Frontal cortex (tissue), 4 donors: ENCODE measurements at places on chromosomes 4 and X.
A peak's percentile ranks its signal among the peaks of the same experiment; 100 is the strongest.

DNA sequence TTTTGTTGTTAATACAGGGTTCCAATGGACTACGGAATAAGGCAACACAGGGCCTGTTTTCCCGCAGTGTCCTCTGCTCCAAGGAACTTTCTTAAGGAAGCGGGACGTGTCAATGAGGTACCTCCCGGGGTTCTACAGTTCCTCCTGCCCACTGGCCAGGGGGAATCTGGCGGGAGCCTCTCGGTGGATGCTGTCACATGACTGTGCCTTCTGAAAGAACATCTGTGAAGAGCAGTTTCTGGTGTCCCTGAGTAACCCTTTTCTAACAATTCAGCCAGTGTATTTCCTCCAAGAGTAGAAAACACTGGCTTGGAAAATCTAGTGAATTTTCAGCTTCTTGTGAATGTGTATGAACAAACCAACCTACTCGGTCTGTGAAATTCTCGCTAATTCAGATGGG lies 32.7 kb downstream of the MFAP3L start:
- no peak for DNase-seq

DNA sequence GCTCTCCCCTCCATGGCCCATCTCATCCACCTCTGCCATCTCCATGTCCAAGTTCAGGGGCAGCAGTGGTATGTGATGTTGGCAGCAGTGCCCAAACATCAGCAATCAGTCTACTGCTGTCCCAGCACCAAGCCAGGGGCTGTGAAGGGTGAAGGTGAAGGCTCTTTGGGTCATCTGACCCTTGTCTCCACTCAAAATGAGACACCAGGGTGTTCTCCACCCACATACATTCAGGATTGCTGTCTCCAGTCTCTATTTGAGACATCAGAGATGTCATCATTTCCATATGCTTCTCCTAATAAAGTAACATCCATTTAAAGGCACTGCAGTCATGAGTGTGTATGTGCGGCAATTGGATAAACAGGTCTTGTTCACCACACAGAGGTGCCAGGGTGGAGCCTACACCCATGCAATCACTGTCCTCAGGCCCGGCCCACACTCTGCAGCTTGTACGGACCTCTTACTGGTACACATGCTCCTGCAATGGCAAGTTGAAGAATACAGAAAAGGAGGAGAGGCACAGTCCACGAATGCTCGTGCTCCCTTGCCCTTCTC lies 22.2 kb downstream of the MAML3 start:
- no peak for DNase-seq

DNA sequence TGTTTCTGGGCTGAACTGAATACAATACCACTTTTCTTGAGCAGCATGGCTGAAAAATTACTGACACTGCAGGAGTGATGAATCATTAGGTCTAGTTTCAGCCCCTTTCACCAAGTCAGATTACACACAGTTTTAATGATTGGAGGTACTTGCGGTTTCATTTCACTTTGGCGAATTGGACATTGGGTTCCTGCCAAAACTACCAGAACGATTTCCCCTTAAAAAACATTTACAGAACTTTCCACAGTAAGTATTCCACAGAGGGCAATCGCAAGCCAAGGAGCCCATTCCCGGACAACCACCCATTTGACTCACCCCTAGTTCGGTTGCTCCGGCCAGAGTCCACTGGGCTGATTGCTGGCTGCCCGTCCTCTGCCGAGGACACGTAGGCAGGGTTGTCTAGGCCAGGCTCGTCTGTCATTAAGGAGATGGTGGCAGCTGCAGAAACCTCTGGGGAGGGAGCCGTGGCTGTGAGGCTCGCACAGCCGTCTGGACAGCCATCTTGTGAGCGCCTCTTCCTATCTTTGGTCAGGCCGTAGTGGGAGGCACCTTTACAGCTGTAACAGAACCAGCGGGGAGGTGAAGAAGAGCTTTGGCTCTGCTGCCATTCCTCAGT lies 83.5 kb downstream of the LNX1 start:
- no peak for DNase-seq

GRCh38 chr4:84389406-84389805 lies 109.7 kb downstream of the NKX6-1 start:
- DNase-seq, result no peak

DNA sequence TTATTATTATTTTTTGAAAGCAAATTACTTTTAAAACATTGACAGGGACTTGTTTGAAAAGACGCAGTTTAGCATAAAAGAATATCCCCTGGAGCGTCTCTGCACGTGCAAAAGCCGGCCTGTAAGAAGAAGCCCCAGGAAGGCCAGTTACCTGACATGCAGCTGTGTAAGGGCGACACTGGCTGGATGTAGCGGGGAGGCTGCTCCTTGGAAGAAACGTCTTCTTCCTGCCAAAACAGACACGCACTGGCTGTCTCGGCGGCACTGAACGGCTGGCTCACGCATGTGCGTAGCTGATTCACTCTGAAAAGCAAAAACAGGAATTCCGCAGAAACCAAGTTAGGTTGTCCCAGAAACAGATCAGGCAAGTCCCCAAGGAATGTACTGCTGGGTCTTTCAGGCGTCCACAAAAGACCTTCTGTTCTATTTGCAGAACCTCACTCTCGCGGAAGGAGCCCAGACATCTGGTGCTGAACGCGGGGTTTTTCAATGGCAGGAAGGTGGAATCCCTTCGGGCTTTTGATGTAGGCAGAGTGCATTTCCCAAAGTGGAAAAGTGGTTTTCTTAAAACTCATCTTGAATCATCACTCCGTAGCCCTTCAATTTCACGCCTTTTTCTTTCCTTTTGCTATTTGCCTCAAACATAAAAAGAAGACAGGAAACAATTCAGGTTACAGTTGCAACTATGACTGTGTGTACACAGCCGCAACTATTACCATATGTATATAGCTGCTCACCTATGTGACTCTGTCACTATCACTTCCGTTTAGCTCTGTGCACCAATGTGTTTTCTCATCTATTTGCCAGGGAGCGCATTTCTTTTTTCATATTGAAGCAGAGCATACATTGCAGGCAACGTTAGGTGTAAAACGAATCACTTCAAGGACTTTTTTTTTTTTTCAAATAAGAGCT lies 38.1 kb upstream of the ARSH start:
- DNase-seq, result no peak

- DNase-seq, result no peak
Measured at GRCh38 chr4:993111-994029, at the start of gene SLC26A1. SLC26A1 (minus strand) TSS chr4:993404; CDS start chr4:991703, 1,701 bp downstream.

DNA sequence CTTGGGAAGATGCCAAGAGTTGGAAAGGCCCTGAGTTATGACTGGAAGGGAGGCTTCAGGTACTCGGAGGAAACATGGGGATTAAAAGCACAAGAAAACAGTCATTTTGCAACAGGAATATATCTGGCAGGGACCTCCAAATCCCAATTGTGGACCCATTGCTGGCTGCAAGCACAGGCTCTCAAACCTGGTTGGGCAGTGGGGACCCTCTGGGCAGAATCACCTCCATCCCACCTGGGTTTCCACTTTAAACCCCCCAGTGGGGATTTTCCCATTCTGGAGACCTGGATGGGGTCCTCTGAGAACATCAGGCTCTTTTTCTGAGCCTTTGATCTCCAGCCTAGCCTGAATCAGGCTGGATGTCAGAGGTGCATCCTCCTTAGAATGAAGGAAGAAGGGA lies 177.8 kb downstream of the ASMT start:
- DNase-seq, result no peak

DNA sequence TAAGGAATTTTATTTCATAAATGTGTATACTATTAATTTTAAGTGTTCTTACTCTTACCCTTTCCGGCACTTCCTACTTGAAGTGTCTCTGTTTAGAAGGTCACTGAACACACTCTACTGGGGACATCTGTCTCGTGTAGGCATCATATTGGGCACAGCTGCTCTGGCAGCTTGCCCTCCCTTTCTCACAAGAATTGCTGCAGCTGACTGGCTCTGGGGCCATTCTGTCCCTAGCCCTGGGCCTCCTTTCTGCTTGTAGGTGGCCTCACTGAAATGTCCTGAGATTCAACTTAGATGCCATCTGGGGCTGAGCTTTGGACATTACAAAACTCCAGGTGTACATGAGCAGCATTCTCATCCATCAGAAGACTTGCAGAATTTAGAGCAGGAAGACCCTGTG lies 49.6 kb downstream of the SMAD1 start:
- DNase-seq, result peak; percentile 18

GRCh38 chrX:39162322-39162735 lies 361.1 kb downstream of the MID1IP1 start:
- peak; percentile 16 for DNase-seq

- DNase-seq, result peak; percentile 65
Measured at GRCh38 chr4:54658252-54659093, 716 bp downstream of the KIT start.

GRCh38 chr4:53914313-53915016 lies 149.9 kb downstream of the CHIC2 start:
- DNase-seq, result no peak

GRCh38 chr4:76090241-76090691 lies 15.8 kb downstream of the ART3 start:
- DNase-seq, result no peak

DNA sequence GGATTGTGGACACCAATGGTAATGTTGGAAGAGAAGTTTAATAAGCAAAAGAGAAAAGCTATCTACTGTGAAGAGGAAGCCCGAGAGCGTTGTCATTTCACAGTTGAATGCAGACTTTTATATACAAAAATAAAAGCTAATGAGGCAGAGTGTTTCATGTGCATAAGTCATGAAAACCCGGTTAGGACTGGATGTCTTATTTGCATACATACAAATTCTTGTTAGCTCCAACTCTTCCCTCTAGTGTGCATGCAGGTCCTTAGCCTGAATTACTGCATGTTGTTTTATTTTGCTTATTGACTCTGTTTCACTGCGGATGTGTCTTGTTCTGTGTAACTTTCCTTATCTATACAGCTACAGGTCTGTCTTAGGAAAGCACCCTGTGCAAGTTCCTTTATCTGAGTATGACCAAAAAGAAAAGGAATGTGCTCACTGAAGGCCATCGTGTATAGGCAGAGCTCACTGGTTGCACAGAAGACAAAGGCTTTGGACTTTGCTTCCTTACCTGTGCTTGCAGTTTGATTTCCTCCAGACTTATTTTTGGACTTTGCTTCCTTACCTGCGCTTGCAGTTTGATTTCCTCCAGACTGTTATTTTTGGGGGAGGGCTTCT lies 25.1 kb upstream of the UGT2B11 start:
- DNase-seq, result no peak

GRCh38 chrX:117407449-117408150 lies 709.0 kb downstream of the KLHL13 start:
- DNase-seq, result no peak

GRCh38 chrX:53263597-53264094 lies 17.7 kb downstream of the IQSEC2 start:
- no peak for DNase-seq

- peak; percentile 63 for DNase-seq
Measured at GRCh38 chr4:84503495-84504437, 4.7 kb upstream of the NKX6-1 start.

DNA sequence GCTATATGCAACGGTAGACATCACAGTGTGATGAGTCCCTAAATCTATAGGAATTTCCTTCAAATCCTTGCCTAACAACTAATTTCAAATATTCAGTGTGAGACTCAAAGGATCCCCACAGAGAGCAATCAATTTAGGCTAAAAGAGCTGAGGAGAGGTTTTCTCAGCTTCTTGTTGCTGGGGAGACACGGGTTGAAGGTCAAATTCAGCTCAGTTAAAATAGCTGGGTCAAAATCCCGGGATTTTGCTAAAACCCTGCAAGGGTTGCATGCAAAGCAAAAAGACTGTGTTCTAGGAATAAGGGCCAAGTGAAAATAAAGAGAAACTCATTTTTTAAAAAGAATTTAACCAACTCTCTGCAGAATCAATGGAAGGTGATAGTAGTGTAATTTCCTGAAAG lies 1073.4 kb downstream of the NLGN4X start:
- no peak for DNase-seq

- no peak for DNase-seq
Measured at GRCh38 chrX:3371163-3371562, 24.7 kb upstream of the MXRA5 start.

GRCh38 chr4:176230836-176231235 lies 35.5 kb upstream of the SPATA4 start:
- DNase-seq, result no peak

DNA sequence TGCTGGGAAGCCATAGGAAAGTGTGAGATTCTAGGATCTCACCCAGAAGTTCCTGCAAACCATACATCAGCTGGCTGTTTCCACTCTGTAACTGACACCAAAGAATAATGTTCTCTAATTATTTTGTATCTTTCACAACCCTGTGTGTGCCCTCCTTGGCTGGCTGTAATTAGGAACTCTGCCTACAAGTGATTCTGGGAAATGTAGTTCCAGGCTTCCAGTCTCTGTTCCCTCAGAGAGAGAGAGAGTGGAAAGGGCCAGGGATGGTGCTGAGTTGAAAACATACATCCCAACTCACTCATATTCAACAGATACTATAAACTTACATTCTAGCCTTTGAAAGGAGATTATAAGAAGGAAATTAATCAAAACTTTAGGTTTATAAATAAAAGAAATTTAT lies 57.5 kb upstream of the C1QTNF7 start:
- no peak for DNase-seq

GRCh38 chr4:15956179-15956850 lies 6.7 kb downstream of the FGFBP2 start:
- peak; percentile 45 for DNase-seq

GRCh38 chrX:119481323-119481801 lies 13.1 kb downstream of the SLC25A5 start:
- no peak for DNase-seq

DNA sequence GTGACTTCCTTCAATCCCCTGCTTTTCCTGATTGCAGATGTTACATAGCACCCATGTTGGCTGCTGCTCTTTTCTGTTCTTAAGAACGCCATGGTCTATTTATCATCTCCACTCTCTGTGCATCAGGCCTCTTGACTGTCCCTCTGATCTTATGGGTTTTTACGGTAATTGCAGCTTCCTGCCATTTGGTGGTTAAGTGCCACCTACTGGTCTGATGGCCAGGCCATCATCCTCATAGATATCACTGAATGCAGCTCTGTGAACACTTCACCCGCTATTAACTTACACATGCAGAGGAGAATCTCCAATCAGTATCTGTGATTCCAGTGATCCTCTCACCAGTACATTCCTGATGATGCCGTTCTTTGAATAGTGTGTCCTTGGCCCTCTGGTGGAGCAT lies 382.4 kb downstream of the TRAM1L1 start:
- no peak for DNase-seq

- DNase-seq, result no peak
Measured at GRCh38 chrX:119981286-119982070, 37.9 kb upstream of the NKAP start.

DNA sequence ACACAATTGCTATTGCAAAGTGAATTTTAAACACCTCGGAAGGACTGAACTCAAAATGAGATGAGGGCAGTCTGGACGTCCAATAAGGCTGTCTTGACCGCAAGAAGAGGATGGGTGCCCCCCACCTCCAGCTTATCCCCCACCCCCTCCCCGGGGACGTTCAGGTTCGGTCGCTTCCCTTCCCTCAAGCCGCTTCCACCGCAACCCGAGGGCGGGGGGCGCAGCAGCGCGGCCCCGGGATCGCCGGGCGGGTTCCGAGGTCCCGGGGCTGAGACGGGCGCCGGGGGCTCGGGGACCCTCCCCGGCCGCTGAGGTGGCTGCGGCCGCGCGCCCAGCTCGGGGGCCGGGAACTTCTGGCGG lies 480 bp downstream of the USP46 start:
- peak; percentile 49 for DNase-seq

GRCh38 chr4:158729716-158730559 lies 6.7 kb upstream of the PPID start:
- peak; percentile 67 for DNase-seq

- DNase-seq, result no peak
Measured at GRCh38 chr4:55444827-55445226, 49.1 kb downstream of the TMEM165 start.
